NCI-H1417 (cell line): ENCODE measurements at places on chromosomes 11 and 22.

DNA sequence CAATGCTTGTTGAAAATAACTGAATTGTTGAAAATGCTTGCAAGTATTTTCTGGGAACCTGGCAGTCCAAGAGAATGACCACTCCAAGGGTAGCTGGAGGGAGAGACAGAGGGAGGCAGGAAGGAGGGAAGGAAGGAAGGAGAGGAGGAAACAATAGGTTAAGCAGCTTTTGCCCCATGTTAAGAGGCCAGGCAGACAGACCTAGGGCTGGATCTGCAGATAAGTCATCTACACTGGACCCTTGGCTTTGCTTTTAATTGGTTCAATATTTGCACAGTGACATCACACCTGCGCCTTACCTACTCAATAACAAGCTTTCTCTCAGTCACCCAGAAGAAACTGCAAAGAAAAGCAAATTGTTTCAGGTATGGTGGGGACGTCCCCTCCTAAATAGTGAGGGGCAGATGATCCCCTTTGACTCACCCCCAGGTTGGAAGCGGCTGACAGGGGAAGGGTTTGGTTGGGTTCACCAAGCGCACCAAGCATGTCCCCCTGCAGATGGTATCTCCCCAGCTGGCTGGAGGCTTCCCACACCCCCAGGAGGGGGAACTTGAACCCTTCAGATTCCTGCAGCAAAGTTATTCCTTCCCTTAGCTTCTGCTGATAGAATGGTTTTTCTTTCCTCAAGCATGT lies 24.3 kb downstream of the MYH9 start:
- DNase-seq: no peak

- DNase-seq: peak; percentile 57
Measured at GRCh38 chr11:117931971-117932370, 2.8 kb upstream of the TMPRSS13 start.

DNA sequence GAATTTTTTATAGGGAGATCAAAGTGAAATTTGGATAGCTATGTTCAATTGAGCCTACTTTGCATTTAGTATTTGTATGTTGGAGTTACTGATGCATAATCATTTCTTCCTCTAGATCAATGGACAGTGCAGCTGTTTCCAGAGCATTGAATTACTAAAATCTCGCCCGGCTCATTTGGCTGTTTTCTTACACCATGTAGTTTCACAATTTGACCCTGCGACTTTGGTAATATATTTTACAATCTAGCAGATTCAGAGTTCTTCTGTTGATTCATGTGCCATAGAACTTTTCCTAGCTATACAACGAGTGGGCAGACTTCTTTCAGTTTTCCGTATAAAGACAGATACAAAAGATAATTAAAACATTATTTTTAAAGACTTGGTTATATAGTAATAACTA lies 70.0 kb upstream of the GRIK4 start:
- DNase-seq: no peak

GRCh38 chr11:131207901-131208300 lies 162.5 kb upstream of the NTM start:
- no peak for DNase-seq

GRCh38 chr11:20068691-20069090 lies 91.6 kb downstream of the DBX1 start:
- no peak for DNase-seq

DNA sequence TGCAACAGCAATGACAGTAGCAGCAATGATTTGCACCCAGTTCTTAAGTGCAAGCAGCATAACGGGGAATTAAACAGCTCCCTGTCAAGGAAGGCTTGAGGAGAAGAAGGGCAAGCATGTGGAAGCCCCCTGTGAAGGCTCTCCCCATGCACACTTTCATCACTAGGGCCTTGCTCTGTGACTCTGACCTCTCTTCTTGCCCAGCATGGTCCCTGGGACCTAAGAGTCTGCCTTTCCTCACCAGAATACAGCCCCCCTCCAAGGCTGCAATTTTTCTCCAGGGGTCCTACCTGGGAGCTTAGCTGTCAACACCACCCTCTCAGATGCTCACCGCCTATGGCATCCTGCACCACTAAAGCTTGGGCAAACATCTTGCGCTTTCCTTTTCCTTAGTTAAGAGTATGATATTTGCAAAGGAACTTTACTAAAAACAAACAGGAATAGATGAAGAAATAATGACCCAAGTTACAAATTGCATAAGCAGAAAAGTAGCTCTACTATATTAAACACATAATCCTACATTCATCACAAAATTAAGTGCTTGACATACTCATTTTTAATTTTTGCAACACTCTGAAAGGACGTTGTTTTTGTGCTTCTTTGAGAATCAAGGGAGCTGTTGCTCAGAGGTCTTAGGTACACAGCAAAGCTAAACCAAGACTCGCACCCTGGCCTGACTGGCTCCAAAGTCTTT lies 187.6 kb downstream of the ADAMTS15 start:
- no peak for DNase-seq

GRCh38 chr11:46348566-46349401 lies 1.5 kb downstream of the DGKZ start:
- DNase-seq: no peak

DNA sequence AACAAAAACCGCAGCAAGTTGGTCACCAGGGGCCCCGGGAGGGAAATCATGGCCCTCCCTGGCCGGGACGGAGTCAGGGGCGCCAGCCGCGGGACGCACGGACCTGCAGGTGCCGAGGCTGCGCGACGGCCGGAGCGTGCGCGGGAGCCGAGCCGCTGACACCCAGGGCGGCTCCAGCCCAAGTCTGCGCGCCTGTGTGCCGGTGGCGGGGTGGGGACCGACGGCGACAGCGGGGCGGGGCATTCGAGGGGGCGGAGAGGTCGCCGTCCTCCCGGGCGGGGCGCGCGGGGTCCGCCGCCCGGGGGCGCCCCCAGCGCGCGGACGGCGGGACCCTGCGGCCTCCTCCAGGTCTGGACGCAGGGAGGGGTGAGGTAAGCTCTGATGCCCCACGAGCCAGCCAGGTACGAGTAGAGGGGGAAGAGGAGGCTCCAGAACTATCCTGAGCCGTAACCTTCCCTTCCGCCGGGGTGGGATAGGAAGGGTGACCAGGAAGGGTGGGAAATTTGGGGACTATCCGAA lies at the start of gene ESAM:
ESAM (minus strand) TSS at position 186 of the 519 bp plus-strand sequence; CDS start at position 50, 136 bp downstream.
- peak; percentile 65 for DNase-seq

- no peak for DNase-seq
Measured at GRCh38 chr11:110908401-110909105, 196.3 kb upstream of the ARHGAP20 start.

DNA sequence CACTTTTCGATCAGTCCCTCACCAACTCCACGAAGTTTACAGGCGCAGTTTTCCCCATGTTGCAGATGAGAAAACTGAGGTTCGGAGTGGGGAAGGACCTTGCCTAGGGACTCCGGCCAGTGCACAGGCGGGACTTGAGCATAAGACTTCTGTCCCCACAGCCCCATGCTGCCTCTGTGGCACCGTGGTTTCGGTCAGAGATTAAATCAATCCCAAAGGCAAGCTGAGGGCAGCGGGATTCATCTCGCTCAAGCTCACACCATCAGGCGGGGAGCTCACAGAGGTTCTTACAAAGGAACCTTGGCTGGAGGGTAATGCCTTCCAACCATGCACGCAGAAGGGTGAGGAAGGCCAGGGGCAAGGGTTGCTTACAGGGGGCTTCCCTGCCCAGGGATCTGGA lies 115.5 kb downstream of the PHF21B start:
- no peak for DNase-seq

DNA sequence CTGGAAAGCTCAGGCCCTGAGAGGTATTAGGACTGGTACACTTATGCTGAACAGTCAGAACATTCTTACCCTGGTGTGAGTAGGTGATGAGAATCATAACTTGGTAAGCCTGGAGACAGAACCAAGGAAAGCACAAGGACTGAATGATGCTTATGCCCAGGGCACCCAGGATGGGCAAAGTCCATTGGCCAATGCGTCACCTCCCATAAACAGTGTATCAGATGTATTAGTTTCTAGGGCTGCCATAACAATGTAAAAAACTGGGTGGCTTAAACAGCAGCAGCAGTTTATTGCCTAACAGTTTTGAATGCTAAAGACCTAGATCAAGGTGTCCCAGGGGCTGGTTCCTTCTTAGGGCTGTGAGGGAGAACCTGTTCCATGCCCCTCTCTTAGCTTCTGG lies 107.0 kb downstream of the FAR1 start:
- no peak for DNase-seq

DNA sequence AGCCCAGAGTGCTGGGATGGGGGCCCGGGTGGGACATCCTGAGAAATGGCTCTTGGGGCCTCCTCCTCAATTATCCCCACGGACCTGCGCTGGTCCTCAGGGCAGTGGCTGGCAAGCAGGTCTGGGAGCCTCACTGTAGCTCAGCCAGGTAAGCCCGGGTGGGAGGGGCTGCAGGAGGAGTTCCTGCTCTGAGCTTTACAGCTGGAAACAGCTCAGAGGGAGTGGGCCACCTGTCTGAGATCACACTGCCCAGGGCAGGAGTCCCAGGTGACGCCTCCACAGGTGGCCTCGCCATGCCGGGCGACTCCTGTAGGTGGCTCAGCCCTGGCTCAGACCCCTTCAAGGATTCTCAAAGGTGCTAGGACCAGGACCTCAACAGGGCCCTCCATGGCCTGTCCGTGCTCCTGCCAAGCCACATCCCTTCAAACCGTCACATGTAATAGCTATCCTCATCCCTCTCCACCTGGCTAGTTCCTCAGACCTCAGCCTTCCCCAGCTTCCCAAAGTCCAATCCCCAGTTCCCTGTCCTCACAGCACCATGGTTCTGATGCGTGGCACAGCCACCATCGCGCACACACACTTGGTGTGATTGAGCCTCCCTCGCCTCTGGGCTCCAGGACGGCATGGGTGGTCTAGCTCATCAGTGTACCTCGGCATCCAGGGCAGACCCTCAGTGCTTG lies 3.6 kb upstream of the TSSK2 start:
- DNase-seq: no peak

GRCh38 chr11:17550450-17551346 lies 3.6 kb downstream of the OTOG start:
- DNase-seq: peak; percentile 3

- DNase-seq: peak; percentile 91
Measured at GRCh38 chr11:64204464-64204989, 2.0 kb upstream of the FERMT3 start.
